ENCODE measurements at places on chromosomes 6 and 20. TPM values are rescaled to one million over a fixed set of nuclear protein-coding genes. Genes with fewer than 3 reads are reported as not detected.

GRCh38 chr20:12074111-12074655 lies 156.5 kb downstream of the BTBD3 start:
- DNase-seq: no peak

DNA sequence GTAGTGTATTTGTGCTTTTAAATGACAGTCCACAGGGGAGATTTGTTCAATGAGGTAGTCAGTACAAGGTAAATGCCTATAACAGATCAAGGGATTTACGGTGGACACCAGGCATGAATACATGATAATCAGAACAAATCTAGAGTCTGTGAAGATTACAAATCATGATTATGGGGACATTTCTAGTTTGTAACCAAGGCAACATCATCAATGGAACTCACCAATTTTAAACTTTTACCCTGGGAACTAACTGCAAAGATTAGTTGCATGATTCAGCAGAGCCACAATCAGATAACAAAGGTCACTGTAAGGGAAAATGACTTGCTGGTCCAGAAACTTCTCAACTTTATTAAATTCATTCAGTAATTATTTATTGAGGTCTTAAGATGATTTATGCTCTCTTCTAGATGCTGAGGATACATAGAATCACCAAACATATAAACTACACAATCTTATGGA lies at the start of gene CRISP1:
CRISP1 (minus strand) TSS at position 51 of the 459 bp plus-strand sequence. CDS start 9,135 bp downstream, outside the sequence.
- DNase-seq: no peak

DNA sequence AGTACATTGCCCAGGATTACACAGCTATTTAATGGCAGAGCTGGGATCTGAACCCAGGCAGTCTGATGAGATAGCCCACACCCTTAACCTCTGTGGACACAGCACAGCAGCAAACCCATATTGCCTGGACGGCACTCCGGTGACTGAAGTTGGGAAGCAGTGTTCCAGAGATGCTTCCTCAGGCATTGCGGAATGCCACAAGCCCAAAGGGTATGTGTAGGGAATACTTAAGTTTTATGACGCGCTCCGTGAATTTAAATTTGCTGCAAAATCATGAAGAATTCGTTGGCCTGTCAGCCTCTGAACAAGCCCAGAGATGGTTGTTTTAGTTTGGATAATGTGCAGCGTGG lies 46.4 kb downstream of the PSMG4 start:
- DNase-seq: no peak

GRCh38 chr20:56212091-56212490 lies 36.4 kb upstream of the MC3R start:
- DNase-seq: no peak

- no peak for DNase-seq
Measured at GRCh38 chr20:5833309-5833941, 83.2 kb downstream of the SHLD1 start.

- DNase-seq: no peak
Measured at GRCh38 chr6:74912234-74912633, 293.6 kb downstream of the COL12A1 start.

Gene KCNQ2
- 6.8 TPM for total RNA-seq

Gene STX7
- total RNA-seq: 61.2 TPM

Gene SPATA2
- total RNA-seq: 8.0 TPM

Measured in lung (tissue), 17 donors.